ENCODE measurements at places on chromosomes 13 and 19.

DNA sequence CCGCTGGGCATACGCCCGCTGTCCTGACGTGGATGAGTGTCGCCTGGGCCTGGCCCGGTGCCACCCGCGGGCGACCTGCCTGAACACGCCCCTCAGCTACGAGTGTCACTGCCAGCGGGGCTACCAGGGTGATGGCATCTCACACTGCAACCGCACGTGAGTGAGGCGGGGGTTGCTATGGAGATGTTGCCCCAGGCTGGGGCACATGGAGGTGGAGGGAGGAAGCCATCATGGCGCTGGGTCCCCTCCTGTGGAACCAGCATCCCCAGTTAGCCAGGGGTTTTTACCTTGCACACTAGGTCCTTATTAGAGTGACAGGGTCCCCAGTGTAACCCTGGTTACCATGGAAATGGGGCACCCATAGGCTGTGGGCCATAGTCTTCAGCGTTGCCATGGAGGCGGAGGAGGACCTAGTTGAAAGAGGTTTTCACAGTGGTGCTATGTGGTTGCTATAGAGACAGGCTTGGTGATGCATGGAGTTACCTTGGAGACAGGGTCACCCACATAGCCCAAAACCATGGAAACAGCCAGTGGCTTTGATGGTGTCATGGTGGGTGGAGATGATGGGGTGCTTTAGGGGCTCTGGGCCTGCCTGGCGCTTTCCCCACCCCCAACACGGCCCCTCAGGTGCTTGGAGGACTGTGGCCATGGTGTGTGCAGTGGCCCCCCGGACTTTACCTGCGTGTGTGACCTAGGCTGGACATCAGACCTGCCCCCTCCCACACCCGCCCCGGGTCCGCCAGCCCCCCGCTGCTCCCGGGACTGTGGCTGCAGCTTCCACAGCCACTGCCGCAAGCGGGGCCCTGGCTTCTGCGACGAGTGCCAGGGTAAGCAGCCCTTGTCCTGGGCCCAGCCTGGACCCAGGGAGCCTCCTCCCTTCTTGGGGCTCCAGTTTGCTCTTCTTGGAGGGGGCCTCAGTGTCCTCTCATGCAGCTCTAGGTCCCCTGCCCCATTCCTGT, 27.1 kb downstream of the MEGF8 start:
- no peak for DNase-seq

GRCh38 chr19:39599116-39599515, 3.2 kb upstream of the LGALS13 start:
- peak; percentile 37 for DNase-seq

- no peak for DNase-seq
These were observed 128.8 kb upstream of the GJB6 start for GRCh38 chr13:20360835-20361412.

DNA sequence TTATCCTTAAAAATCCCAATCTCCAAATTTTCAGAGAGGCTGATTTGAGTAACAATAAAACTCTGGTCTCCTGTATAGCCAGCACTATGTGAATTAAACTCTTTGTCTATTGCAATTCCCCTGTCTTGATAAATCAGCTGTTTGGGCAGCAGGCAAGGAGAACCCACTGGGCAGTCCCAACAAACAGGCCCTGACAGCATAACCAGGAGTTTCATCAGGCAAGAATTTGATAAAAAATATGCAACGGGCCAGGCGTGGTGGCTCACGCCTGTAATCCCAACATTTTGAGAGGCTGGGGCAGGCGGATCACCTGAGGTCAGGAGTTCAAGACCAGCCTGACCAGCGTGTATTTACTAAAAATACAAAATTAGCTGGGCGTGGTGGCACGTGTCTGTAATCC, 42.1 kb downstream of the STK24 start:
- no peak for DNase-seq

DNA sequence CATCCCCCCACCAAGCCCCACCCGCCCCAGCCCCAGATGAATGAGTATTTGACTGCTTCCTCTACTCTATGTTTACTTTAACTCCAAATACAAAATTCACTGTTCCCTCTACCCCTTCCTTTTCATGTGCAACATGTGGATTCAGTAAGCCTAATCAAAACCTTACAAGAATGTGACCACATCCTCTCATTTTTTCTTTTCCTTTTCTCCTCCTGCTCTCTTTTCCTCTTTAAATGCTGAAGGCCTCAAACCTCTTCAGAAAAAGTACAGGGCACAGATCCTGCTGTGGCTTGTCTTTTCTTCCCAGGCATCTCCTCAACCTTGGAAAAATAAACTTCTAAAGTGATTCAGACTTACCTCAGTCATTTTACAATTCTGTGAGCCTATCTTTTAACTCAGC, 119.0 kb downstream of the MYCBP2 start:
- no peak for DNase-seq

DNA sequence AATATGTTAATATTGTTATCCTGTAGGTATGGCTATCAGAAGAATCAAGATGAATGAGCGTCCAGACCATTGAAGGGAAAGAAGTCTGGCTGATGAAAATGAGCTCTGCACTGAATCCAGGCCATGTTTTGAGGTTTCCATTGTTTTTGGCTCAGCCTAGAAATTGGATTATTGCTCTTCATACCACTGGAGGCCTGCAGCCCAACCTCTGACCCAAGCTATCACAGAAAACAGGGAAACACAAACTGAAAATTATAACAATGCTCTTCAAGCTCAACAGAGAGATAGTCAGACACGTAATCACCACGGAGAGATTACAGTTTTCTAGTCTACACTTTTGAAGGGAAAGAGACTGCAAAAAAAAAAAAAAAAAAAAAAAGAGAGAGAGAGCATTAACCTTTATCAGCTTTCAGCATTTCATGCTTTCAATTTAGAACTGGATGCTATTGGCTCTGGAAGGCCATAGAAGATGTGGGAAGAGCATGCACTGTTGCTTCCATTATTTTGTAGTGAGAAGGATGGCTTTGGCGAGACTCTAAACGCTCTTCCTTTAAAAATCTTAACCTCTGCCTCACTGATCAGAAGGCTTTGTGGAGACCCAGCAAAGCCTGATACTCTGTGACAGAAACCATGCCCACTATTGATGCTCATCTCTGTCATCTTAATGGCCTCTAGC, 10.8 kb downstream of the EDNRB start:
- no peak for DNase-seq

- peak; percentile 43 for DNase-seq
These were observed at the start of gene FSD1 for GRCh38 chr19:4304538-4305256. Gene FSD1, plus strand, starts transcription at chr19:4304598. Its CDS starts 149 bp downstream, at chr19:4304747.

DNA sequence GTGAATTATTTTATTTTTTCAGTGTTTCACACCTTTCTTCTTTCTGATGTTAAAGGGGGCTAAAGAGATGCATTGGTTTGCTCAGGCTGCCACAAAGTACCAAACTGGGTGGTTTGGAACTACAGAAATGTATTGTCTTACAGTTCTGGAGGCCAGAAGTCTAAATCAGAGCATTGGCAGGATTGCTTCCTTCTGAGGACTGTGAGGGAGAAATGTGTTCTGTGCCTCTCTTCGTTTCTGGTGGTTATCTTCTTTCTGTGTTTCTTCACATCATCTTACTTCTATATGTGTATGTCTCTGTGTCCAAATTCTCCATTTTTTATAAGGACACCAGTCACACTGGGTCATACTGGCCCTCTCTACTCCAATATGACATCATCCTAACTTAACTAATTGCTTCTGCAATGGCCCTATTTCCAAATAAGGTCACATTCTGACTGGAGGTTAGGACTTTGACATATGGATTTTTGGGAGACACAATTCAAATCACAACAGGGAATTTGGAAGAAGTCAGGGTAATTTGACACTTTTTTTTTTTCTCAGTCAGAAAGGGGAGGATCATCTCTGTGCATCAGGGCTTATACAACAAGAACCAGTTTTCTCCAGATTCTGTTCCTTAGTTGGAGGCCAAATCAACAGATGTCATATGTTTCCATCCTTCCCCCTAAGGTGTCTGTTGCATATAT, 188.2 kb downstream of the KCNRG start:
- DNase-seq, result peak; percentile 48

- DNase-seq, result no peak
These were observed 119.7 kb upstream of the SOX1 start for GRCh38 chr13:111947026-111947810.

- peak; percentile 28 for DNase-seq
These were observed 285.8 kb upstream of the PCDH9 start for GRCh38 chr13:67515895-67516294.

DNA sequence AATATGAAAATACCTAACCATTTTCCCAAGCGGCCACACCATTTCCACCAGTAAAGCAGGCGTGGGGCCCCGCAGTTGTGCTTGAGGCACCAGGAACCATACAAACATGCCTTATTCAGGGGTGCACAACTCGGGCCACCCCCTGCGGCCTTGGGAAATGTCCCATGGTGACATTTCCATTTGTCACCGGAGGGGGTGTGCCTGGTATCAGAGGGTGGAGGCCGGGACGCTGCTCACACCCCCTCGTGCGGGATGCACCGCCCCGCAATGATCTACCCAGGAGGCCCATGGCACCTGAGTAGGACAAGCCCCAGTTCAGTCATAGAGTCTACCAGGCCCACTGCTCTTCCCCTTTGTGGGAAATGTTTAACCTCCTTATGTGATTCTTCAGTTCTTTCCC, 218.8 kb downstream of the TEX29 start:
- DNase-seq, result no peak

DNA sequence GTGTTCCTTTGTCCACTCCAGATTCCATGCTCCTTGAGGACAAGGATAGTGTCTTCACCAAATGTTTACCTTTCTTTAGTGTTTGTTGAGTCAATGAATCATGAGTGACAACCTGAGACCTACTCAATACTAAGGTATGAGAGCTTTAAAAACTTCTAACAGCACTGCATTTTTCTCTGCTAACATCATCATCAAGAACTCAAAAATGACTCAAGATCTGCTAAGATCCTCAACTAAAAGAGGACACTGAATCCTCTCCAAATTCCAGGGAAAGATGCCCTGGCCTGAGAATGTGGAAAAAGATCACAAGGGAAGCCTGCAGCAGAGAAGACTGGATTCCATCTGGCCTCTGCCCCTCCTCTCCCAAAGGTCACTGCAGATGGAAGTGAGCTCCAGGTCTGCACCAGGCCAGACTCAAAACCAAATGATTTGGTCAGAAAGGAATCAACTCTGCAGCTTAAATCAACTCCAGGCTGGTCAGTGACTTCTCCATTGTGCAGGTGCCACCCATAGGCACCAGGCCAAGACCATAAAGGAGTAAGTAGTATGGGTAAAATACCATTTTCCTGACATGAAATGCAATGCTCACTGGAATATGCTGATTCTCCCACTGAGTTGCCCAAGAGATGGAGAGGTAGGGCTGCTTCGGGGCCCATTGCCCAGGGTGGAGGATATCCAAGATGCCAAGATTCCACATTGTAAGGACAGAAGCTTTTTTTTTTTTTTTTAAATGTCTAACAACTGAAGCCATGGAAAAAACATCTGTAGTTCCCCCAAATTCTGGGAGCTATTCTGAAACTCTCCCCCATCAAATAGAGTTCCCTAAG, 89.5 kb upstream of the DOCK9 start:
- DNase-seq, result no peak

- DNase-seq, result peak; percentile 63
These were observed 91.5 kb downstream of the TSC22D1 start for GRCh38 chr13:44484562-44485138.

DNA sequence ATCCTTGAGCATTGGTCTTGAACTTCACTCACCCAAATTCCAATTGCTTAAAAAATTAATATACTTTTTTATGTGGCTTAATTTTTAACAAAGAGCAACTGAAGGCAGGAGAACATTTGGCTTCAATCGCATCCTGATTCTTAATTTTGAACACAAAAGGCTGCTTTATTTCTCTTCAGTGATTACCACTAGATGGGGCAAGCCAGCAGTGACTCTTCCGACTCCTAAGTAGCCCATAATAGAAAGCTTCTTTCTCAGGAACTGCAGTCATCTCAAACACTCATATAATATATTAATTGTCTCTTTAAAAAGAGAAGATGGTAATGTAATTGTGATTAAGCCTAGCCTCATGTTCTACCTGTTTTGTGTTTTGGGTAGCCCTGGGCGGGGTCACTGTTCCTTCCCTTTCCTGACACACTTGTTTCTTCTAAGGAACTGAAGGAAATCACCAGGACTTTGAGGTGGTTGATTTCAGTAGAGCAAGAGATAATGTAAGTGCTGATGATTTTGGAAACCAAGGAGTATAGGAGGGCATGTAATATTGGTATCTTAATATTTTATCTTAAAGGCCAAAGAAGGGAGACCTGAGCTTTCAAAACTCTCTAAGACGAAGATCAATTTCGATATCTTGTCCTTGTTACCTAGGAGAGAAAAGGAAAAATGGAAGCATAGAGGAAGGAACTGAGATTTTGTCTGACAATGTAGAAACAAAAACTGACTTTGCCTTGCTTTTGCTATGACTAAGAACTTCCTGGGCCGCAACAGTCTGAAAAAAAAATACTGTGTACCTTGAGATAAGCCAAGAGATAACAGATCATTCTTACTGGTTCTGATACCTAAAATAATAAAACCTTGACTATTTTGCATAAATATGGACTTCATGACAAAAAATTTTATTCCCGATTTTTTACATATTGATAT, 73.1 kb downstream of the TNFSF13B start:
- peak; percentile 56 for DNase-seq

DNA sequence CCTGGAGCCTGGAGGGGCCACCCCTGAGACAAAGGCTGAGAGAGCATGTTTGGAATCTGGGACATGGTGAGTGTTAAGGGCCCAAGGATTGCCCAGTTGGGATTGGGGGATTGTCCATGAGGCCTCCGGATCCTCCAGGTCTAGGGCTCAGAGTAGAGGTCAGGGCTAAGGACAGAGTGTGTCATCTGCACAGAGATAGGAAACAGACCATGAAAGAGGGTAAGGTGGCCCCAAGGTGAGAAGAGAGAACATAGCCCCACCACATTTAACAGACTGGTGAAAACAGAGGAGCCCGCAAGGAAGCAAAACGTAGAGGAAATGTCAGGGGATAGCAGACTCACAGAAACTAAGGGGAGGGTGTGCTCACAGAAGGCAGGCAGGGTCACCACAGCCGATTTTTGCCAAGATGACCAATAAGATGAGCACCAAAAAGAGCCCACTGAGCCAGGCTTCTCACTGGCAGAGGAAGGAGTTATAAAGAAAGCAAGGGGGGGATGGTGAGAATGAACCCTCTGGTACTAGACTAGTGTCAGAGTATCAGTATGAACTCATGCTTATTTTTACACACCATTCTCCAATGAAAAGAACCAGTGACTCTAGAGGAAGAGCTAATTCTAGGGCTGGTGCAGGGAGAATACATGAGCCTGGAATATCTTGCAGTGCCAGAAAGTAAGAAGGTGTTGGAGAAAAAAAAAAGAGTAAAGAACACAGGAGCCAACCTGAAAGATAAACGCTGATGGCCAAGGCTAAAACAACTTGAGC, 17.5 kb downstream of the DYRK1B start:
- DNase-seq, result no peak

DNA sequence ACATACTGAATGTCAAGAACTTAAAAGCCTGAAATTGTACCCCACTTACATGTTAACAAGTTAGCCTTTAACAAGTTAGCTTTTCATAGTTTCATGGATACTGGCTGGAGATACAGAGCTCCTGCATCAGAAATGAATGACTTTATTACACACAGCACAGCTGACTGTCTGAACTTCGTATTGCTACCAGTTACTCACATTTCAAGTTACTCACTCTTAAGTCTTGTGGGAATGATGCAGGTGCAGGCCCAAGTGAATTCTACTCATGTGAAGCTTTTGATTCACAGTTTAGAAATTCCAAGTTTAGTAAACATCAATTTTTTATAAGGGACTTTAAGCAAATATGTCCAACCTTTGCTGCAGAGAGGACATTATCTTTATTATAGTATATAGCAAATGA, 762.2 kb upstream of the PRR20A start:
- DNase-seq, result no peak
